ENCODE measurements at places on chromosomes 5 and 9.

DNA sequence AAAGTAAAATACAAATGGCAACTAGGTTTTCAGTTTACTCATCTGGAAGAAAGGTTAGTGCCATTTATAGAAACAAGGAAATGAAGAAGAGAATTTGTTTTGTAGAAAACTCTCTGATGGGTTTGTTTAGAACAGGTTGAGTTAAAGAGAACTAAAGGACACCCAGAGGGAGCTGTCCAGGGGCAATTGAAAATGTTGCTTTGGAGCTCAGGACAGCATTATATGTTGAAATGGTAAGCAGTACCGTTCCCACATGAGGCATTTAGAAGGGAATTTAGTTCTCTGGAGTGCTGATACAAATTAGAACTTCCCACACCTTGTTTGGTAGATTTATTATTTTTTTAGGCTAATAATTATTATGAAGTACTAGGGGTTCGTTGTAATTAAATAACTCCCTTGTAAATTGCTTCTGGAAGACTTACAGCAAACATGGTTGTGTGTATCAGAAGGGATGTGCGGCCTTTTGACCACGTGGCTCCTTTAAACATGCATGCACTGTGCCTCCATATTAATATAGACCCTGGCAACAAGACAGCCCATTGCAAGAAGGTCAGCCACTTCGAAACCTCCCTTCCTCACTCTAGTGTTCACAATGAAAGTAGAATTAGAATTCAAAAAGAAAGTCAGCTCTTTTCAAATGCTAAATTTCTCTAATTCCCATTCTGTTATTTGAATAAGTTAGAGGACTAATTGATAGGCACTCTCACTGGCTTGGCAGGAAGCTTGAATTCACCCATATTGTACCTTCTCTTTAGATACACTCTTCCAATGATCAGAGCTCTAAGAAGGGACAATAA, 71.7 kb downstream of the ZNF462 start:
- DNase-seq, result no peak

GRCh38 chr5:6453937-6454560, 5.4 kb downstream of the UBE2QL1 start:
- no peak for DNase-seq

DNA sequence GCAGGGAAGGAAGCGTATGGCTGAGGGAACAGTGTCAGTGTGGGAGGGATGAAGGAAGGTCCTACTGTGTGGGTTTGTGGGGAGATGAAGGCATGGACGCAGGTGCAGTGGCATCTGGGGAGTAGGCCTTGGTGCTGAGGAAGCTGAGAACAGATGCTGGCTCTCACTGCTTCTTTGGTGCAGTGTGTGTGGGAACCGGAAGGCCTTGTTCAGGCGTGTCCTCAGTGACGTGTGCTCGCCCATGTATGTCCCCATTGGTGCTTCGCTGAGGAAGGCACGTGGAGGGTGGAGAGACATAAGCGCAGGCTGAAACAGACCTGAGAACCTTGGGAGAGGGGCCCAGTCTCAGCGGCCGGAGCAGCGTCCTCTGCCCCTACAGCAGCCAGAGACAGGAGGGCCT, 18.7 kb downstream of the ADAMTS13 start:
- DNase-seq, result no peak

- DNase-seq, result no peak
Measured at GRCh38 chr9:120841930-120842684, 615 bp downstream of the PSMD5 start.

- no peak for DNase-seq
Measured at GRCh38 chr9:91896513-91897121, 53.4 kb downstream of the ROR2 start.

GRCh38 chr9:93958819-93959682, 3.9 kb upstream of the BARX1 start:
- no peak for DNase-seq

Measured in activated CD4-positive, alpha-beta memory T cell treated with anti-CD3 and anti-CD28 coated beads for 36 hours (primary cell).